ENCODE measurements at places on chromosomes 12 and 14. TPM values are rescaled to one million over a fixed set of nuclear protein-coding genes. Genes with fewer than 3 reads are reported as not detected.

Gene CEBPE
- total RNA-seq, result not detected

Gene REP15
- 0.89 TPM for total RNA-seq

Gene NEUROD4
- total RNA-seq, result not detected

Gene SSPN
- 5.4 TPM for total RNA-seq

Gene MDP1
- 18.2 TPM for total RNA-seq

Gene TMTC1
- 26.6 TPM for total RNA-seq

Gene KHNYN
- total RNA-seq, result 23.9 TPM

Gene NGB
- not detected for total RNA-seq

Gene CHURC1
- 37.0 TPM for total RNA-seq

Gene GALNT4
- total RNA-seq, result 5.4 TPM

Gene FRMD6
- total RNA-seq, result 105 TPM

Gene TAS2R20
- total RNA-seq, result under 0.01 TPM

Gene LTBR
- total RNA-seq, result 153 TPM

Gene SAMD15
- total RNA-seq, result 1.0 TPM

Gene POTEM
- total RNA-seq, result not detected

Gene LRIG3
- total RNA-seq, result 17.3 TPM

Gene INHBE
- total RNA-seq, result 10.9 TPM
